ENCODE measurements at places on chromosomes 1 and 21. TPM values are rescaled to one million over a fixed set of nuclear protein-coding genes. Genes with fewer than 3 reads are reported as not detected.

- no peak for DNase-seq
Measured at GRCh38 chr1:204105131-204105515, 32.2 kb downstream of the SOX13 start.

- peak; percentile 77 for DNase-seq
Measured at GRCh38 chr1:149942207-149942606, 5.5 kb upstream of the MTMR11 start.

GRCh38 chr1:160466961-160467360, 56.1 kb downstream of the SLAMF6 start:
- DNase-seq: no peak

GRCh38 chr1:26057189-26057588, 10.2 kb downstream of the TRIM63 start:
- no peak for DNase-seq

Gene MYBPH
- polyA plus RNA-seq: not detected

Gene IFI44
- not detected for polyA plus RNA-seq

Measured in GM23338 (cell line).